ENCODE measurements at places on chromosomes 4 and X. TPM values are rescaled to one million over a fixed set of nuclear protein-coding genes. Genes with fewer than 3 reads are reported as not detected.

DNA sequence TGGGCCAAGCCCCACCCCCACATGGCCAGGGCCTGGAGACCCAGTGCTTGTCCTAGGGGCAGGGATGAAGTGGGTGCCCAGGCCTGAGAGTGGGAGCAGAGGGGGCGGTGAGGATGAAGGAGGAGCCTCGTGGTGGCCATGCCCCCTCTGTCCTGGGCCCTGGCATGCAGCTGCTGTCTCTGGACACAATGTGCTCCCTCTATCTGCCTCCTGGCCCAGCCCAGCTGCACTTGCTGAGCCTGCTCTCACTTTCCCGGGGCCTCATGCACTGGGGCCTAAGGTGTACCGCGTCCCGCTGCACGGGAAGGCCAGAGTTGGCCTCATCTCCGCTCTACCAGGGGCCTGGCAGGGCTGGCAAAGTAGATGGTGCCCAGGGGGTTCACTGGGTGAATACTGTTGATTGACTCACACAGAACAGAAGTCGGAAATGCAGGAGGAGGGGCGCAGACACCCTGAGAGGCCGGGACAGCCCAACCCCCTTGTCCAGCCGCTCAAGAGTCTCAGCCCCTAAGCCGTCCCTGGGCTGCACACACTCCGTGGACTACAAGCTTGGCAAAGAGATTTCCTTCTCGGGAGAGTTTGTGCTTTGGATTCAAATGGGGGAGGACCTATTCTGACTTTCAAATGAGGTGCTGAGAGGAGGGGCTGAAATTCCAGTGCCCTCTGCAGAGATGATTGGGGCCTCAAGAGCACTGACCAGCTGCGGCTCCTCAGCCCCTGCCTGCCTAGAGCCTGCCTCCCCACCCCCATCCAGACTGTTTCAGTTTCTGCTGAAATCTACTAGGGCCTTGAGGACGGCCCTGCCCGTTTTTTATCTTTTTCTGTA, 112.4 kb downstream of the PSAPL1 start:
- DNase-seq = no peak
- H3K4me3 ChIP-seq = no peak overlapping the region
- no peaks in the 10 kb centered on the region for H3K36me3 ChIP-seq
- peaks cover 3% of the 10 kb centered on the region for H3K27me3 ChIP-seq
- H3K27ac ChIP-seq = no peak overlapping the region
- no peaks in the 10 kb centered on the region for H3K4me1 ChIP-seq

GRCh38 chrX:53704294-53704693, 17.8 kb upstream of the HUWE1 start:
- H3K36me3 ChIP-seq = peaks cover 27% of the 10 kb centered on the region
- H3K27me3 ChIP-seq = no peaks in the 10 kb centered on the region
- DNase-seq = no peak
- no peak overlapping the region for H3K27ac ChIP-seq
- no peak overlapping the region for H3K4me3 ChIP-seq
- peaks cover 6% of the 10 kb centered on the region for H3K4me1 ChIP-seq

GRCh38 chr4:121758925-121759568, 5.9 kb downstream of the SMIM43 start:
- H3K27me3 ChIP-seq = peaks cover 39% of the 10 kb centered on the region
- H3K4me1 ChIP-seq = peaks cover 2% of the 10 kb centered on the region

The TRAM1L1 gene
- total RNA-seq = not detected

DNA sequence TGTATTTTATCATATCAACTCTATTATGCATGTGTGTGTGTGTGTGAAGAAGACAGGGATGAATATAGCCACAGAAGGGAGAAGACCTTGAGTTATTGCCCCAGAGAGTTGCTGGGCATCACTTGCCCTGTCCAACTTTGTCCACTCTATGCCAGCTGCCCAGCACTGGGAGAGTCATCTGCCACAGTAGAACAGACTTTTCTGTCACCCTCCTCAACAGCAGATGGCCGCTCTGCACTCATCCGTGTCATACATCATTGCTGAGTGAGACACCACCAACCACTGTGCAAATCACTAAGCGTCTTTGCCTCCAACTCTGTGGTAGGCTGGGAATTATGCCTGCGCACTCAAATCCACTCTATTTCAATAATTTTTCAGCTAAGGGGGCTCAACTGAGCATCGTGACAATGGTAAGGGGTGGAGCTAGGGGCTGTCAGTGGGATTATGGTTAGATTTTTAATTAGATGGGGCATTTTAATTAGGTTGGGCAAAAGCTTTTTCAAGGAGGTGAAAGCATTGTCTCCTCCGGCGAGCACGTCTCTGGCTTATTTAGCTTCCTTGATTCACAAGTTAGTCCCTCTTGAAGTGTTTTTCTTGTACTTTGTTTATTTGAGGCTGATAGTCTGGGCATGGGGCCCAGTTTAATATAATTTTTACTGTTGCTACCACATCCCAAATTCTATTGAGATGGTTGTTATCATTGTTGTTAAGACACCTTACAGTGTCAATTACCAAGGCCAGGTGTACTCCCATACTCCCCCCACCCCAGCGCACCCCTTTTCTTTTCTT, 100.1 kb upstream of the KLF3 start:
- no peak overlapping the region for H3K4me3 ChIP-seq
- H3K27me3 ChIP-seq = no peaks in the 10 kb centered on the region
- no peak for DNase-seq
- no peak overlapping the region for H3K27ac ChIP-seq

The WDFY3 gene
- total RNA-seq = 0.38 TPM

DNA sequence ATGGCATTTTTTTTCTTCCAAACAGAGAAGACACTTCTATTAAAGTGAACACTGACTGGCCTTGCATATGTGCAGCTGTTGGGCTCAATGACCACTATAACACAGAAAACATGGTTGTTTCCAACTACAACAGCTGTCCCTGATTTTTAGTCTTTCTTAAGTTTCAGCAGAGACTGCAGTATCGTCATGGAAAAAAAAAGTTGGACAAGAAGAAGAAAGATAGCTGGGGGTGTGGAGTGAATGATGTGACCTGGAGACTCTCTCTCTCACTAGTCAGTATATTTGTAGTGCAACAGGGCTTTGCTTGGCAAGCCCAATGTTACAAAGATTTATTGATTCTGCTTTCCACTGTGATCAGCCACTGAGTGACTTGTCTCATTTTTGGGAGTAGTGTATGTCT, 29.5 kb upstream of the C4orf54 start:
- H3K4me3 ChIP-seq = no peak overlapping the region
- no peaks in the 10 kb centered on the region for H3K4me1 ChIP-seq
- DNase-seq = no peak
- H3K27ac ChIP-seq = no peak overlapping the region
- H3K36me3 ChIP-seq = no peaks in the 10 kb centered on the region

DNA sequence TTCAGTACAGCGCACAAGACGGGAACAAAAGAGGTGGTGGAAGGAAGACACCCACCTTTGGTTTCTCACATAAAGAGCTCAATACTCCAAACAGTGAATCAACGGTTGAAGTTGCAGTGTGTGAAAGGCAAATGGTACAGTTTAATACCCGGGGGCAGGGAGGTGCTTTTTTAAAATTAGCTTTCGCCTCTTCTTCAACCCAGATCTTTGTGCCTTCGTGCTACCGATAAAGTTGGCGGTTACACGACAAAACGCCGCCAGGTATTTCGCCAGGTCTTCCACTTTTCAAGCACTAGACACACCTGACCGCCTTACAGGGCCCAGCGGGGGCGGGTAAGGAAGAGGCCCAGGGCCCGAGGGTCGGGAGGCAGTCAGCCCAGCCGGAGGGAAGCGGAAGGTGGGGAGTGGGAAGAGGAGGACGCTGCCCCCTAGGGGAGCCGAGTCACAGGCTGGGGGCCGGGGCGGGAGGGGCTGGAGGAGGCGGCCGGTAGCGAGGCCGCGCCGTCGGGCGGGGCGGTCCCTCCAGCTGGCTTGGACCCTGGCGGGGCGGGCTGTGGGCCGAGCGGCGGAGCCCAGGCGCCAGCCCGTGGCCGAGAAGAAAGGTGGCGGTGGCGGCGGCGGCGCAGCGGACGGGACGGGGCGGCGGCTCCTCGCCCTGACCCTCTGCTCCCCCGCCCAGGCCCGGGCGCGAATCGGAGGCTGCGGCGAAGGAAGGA, 16.0 kb downstream of the UTP3 start:
- peak overlapping the region; percentile 85 for H3K4me3 ChIP-seq
- peaks cover 21% of the 10 kb centered on the region for H3K4me1 ChIP-seq
- DNase-seq = peak; percentile 69
- H3K27me3 ChIP-seq = no peaks in the 10 kb centered on the region
- H3K27ac ChIP-seq = peak overlapping the region; percentile 92
- H3K36me3 ChIP-seq = no peaks in the 10 kb centered on the region

The ARHGEF6 gene
- total RNA-seq = 45.7 TPM

The CABS1 gene
- not detected for total RNA-seq

DNA sequence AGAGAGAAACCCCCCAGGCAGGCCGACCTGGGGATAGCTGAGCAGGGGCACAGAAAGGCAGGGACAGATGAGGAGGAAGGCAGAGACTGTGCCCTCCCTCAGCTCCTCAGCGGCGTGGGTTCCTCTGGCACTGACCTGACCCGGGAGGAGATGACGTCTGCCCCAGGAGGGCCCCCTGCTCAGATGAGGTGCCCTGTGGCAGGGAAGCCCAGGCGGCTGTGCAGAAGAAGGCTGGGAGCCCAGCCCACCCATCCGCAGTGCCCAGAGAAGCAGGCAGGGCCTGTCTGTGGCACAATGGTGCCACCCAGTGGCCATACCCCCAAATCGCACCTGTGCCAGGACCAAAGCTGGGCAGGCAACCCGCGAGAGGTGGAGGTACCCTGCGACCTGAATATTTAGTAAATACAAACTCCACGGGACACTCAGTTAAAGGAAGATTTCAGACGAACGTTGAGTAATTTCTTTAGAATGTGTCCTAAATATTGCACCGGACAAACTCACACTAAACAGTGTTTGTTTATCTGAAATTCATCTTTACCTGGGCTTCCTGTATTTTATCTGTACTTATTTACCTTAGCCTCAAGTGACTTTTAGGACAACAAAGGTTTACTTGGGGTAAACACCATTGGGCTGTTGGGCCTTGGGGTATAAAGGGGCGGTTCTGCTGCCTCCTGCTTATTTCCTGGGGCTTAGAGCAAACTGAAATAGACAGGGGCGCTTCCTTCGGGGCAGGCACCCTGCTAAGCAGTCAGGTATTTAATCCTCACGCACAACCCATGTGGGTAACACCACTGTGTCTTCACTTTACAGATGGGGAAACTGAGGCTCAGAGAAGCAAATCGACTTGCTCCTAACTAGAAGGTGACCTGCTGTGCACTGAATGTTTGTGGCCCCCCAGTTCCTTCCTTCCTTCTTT, 46.5 kb upstream of the HMX1 start:
- DNase-seq = peak; percentile 74
- H3K27ac ChIP-seq = no peak overlapping the region
- H3K27me3 ChIP-seq = peaks cover 1% of the 10 kb centered on the region
- H3K4me1 ChIP-seq = no peaks in the 10 kb centered on the region
- H3K36me3 ChIP-seq = no peaks in the 10 kb centered on the region
- H3K4me3 ChIP-seq = no peak overlapping the region

DNA sequence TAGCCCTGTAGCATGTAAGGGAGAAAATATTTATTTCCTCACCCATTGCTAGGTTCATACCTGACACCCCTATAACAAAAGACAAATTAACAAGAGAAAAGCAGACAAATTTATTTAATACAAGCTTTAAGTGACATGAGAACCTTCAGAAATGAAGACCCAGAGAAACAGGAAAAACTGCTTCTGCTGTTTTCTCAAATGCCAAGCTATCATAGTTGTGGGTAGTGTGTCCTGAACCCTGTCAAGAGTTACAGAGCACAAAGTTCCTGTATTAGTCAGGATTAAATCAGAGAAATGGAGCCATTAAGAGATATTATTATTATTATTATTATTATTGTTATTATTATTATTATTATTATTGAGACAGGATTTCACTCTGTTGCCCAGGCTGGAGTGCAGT, 17.5 kb downstream of the CCDC160 start:
- H3K36me3 ChIP-seq = no peaks in the 10 kb centered on the region
- no peak overlapping the region for H3K27ac ChIP-seq
- DNase-seq = no peak
- H3K4me1 ChIP-seq = peaks cover 3% of the 10 kb centered on the region
- H3K4me3 ChIP-seq = no peak overlapping the region

The F11 gene
- not detected for total RNA-seq

The TLR10 gene
- total RNA-seq = 0.22 TPM

DNA sequence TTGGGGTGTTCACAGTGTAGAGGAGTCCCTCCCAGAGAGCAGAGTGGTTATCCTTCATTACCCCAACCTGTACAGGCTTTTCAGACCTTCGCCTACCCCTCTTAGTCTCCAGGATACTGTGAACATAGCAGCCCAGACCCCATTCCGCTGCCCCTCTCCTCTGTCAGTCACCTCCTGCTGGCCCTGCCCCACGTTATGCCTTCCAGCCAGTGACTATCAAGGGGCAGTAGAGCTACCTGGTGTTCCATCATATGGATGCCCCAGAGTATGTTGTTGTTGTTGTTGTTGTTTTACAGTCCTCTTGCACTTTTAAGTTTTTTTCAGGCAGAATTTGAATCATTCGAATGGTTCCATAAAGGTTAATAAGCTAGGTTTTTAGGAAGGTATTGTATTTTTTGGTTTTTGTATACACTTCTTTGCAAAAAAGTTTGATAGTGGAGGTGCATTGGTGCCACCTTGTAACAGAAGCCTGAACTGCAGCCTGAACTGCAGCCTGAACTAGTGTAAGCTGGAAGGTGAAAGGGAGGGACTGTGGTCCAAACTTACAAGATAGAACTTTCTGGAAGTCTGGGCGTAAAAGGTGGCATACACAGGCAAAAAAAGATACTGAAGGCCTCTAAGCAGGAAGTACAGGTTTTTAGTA, 101.4 kb upstream of the RAB40AL start:
- H3K27me3 ChIP-seq = no peaks in the 10 kb centered on the region
- peak; percentile 16 for DNase-seq
- H3K27ac ChIP-seq = no peak overlapping the region
- peaks cover 6% of the 10 kb centered on the region for H3K36me3 ChIP-seq

GRCh38 chrX:55213381-55213780, 6.8 kb upstream of the PAGE5 start:
- H3K4me1 ChIP-seq = no peaks in the 10 kb centered on the region
- no peaks in the 10 kb centered on the region for H3K36me3 ChIP-seq
- no peak overlapping the region for H3K27ac ChIP-seq

The RADX gene
- 7.4 TPM for total RNA-seq

The ARR3 gene
- total RNA-seq = not detected

The ATP8A1 gene
- 28.1 TPM for total RNA-seq

The PGAM4 gene
- total RNA-seq = 0.56 TPM

The CT45A10 gene
- total RNA-seq = not detected

- no peak overlapping the region for H3K4me3 ChIP-seq
- no peak overlapping the region for H3K27ac ChIP-seq
- H3K36me3 ChIP-seq = peaks cover 43% of the 10 kb centered on the region
- no peaks in the 10 kb centered on the region for H3K27me3 ChIP-seq
- no peak for DNase-seq
- peaks cover 14% of the 10 kb centered on the region for H3K4me1 ChIP-seq
These were observed 5.0 kb downstream of the RBM3 start for GRCh38 chrX:48579259-48579658.

DNA sequence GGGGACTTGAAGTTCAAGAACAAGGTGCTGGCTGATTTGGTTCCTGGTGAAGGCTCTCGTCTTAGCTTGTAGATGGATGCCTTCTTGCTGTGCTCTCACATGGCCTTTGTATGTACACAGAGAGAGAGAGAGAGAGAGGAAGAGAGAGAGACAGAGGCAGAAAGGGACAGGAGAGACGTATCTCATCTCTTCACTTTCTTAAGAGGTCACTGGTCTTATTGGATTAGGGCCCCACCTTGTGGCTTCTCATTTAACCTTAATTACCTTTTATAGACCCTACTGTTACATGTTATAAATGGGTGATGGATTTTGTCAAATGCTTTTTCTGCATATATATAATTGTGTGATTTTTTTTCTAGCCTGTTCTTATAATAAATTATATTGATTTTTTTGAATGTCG, 1444.2 kb downstream of the ADGRL3 start:
- H3K36me3 ChIP-seq = no peaks in the 10 kb centered on the region
- no peaks in the 10 kb centered on the region for H3K27me3 ChIP-seq
- DNase-seq = peak; percentile 3
- H3K4me3 ChIP-seq = no peak overlapping the region
- H3K27ac ChIP-seq = no peak overlapping the region
